ENCODE measurements at places on chromosomes 7 and 10.

- DNase-seq = peak; percentile 61
These were observed 18.2 kb downstream of the WAC start for GRCh38 chr10:28551086-28551485.

DNA sequence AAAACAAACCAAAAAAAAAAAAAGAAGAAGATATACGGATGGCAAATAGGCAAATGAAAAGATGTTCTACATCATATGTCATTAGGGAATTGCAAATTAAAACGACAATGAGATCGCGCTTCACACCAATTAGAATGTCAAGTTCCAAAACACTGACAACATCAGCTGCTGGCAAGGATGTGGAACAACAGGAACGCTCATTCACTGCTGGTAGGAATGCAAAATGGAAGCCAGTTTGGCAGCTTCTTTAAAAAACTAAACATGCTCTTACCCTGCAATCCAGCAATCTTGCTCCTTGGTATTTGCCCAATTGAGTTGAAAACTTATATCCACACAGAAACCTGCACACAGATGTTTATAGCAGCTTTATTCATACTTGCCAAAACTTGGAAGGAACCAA is 34.8 kb downstream of the CALML5 start:
- no peak for DNase-seq

DNA sequence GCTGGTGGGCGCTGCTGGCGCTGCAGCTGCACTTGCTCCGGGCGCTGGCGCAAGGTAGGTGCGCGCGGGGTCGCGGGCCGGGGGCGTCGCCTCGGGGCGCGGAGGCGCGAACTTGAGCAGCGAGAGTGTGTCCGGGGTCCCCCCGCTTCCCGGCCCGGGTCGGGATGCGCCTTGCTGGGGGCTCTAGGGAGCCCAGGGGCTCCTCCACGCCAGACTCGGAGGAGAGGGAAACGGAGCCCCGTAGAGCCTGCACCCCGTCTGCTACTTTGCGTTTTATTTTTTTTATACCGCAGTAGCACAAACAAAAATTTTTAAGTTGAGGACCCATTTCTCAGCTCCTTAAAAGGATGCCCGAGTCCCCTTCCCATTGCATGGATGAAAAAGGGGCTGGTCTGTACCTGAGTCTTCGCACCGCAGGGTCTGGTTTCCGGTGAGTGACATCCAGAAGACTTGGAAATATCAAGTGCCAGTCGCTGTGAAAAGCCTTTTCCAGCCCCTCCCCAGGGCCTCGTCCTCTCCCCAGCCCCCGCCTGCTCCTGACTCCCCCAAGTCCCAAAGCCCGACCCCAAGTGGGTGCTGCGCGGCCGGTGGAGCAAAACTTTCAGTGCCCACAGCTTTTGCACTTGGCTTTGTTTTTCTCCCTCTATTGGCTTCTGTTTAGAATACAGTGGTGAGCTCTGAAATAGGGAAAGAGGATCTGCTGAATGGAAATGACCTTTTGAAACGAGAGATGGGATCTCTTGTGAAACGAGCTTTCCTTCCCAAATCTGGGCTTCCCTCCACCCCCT is 973 bp downstream of the SDK1 start:
- peak; percentile 50 for DNase-seq

GRCh38 chr7:42236266-42236975 is 588 bp downstream of the GLI3 start:
- no peak for DNase-seq

DNA sequence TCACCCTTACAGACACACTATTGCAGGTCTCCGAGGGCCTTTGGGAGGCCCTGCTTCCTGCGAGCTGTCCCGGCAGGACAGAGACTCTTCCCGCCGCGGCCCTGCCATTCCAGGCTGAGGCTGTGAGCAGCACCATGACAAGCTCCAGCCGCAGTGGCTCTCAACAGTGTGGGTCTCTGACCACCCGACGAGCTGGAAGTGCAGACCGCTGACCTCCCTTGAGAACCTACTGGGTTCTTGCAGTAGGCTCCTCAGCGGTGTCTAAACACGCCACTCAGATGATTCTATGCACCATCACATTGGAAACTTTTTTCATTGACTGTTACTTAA is 303.4 kb downstream of the WDR37 start:
- DNase-seq = no peak

DNA sequence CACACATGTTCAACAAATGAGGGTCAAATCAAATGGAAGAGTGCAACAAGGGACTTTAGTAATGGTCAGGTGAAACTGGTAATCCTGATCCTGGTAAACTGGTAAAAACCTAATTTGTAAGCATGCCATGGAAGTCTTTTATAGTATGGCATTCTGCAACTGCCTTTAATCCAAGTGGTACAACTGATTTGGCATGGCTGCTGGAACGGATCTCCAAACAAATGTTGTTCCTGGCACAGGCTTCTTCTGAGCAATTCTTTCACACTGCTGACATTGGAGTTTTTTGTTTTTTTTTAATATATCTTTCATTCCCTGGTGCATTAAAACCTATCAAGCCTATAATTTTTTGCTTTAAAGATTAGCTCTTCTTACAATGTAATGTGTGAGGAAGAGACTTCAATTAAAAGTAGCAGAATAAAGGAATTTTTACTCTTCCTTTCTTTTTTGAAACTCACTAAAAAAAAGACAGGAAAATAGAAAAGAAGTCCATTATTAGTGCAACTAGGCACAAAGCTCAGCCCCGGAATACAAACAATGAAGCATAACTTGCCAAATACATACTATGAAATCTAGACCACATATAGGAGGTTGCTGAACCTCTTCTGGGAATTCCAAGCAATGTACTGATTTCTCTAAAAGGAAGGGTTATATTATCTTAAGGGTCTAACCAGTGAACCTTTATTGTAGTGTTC is 79.3 kb upstream of the OIT3 start:
- no peak for DNase-seq

DNA sequence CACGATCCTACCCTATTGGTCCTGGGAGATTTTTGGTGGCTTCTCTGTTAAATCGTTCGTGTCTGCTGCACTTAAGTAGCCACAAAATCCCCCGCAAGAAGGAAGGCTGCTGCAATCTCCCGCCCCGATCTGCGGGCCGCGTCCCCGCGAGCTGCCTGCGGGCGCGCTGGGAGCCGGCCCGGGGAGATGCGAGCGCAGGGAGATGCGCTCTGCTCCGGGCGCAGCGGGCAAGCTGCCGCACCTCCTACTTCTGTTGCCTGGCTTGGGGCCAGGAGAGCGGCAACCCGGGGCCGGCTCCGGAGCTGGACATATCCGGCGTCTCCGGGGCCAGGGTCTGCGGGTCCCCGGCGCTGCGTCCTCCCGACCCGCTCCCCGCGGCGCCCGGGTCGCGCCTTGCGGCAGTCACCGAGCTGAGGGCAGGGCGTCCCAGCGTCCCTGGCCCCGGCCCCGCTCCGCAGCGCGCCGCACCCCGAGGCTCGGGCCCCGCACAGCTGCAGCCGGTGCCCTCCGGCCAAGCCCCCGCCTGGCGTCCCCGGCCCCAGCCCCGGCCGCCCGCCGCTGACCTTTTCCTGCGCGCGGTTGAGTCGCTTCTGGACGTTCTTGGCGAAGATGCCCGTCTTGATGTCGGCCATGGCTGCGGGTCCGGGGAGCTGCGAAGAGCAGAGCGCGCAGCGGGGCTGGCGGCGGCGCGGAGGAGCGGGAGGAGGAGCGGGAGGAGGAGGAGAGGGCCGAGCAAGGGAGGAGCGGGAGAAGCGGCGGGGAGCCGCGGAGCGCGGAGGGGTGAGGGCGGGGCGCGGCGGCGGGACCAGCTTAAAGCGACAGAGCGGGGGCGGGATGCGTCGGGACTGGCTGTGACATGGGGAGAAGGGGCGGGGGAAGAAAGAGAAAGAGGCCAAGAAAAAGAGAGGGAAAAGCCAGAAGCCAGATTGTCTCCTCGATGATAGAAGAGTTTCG is at the start of gene AMPH:
AMPH (minus strand) TSS at position 654 of the 954 bp plus-strand sequence; CDS start at position 632, 22 bp downstream.
- DNase-seq = no peak

DNA sequence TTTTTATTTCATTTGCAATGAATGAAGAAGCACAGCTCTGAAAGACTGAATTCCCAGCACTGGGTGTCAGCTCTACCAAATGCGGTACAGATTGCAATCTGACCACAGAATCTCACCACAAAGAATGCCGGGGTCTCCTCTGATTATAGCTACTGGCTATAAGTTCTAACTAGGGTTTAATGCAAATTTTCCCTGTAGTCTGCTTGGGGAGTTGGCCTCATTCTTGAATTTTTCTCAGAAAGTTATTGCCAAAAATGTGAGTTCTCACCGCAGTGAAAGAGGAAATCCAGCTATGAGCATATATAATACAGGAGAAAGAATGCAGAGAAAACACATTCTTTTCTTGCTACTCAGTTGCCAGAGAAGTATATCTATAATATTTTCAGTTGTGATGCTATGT is 1255.7 kb upstream of the LRRTM3 start:
- DNase-seq = no peak

DNA sequence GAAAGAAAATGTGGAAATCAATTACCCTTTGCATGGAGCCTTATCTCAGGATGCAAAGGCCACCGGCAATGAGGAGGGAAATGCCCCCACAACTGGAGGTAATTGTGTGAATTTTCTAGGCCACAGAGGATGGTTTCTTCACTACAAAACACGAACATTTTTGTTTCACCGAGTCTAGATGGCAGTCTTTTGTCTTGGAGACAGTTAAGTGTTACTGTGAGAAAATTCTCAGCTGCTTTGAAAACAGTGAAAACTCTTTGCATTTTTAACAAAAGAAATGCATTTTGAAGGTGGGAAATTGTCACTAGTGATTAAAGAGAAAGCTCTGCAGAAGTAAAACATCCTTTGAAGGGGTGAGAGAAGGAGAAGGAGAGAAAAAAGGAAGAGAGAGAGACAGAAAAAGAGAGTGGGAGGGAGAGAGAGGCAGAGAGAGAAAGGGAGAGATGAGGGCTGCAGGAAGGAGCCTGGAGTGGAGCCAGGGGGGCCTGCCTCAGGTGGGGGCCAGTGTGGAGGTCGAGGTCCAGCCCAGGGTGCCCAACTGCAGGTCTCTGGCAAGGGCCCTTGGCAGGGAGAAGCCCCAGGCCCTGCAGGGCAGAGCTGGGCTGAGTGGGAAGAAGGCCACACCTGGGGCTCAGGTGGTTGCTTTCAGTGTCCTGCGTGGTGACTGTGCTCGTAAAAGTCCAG is 261.4 kb downstream of the ADARB2 start:
- DNase-seq = no peak

- DNase-seq = no peak
These were observed 73.6 kb upstream of the NEBL start for GRCh38 chr10:20970708-20971107.

- no peak for DNase-seq
These were observed 3.5 kb downstream of the LOXL4 start for GRCh38 chr10:98264378-98265065.

- peak; percentile 75 for DNase-seq
These were observed 17.0 kb upstream of the SFR1 start for GRCh38 chr10:104104926-104105325.

DNA sequence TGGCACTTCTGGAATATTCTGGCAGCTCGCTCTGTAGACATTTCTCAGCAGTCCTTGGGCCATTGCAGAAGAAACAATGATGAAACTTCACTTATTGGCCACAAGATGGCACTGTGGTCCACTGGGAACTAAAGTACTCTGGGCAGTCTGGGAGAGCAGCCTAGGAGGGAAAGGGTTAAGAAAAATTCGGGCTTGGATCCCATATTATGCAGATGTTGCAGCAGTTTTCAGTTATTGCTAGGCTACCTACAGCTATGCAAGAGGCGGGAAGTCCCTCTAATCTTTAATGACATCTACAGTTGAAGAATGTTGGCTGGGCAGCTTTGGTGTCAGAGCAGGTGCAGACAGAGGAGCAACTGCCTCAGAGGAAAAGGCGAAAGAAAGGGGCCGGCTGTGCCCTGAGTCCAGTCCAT is 201.7 kb upstream of the PRSS58 start:
- DNase-seq = peak; percentile 58

- DNase-seq = no peak
These were observed 88.1 kb upstream of the RSU1 start for GRCh38 chr10:16905320-16905719.

DNA sequence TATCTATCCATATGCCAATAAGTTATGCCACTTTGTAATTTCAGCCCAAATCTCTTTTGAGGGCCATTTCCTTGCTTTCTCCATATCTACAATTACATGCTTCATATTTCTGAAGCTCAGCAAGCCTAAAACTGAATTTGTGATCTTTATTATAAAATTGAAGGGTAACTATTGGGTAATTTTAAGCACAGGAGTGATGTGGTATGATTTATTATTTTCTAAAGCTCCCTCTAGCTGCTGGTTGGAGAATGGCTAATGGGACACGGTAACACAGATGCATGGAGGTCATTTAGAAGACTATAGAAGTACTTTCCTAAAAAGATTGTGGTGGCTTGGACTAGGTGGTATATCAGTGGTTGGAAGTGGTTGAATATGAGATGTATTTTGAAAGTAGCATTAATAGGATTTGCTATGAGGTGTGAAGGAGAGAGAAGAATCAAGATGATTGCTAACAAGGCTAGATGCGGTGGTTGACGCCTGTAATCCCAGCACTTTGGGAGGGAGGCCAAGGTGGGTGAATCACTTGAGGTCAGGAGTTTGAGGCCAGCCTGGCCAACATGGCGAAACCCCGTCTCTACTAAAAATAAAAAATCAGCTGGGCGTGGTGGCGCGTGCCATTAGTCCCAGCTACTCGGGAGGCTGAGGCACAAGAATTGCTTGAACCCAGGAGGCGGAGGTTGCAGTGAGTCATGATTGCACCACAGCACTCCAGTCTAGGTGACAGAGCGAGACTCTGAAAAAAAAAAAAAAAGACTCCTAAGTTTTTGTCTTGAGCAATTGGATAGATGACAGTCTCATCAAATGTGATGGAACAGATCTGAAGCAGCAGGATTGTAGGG is 13.9 kb downstream of the KLHDC10 start:
- DNase-seq = no peak

- no peak for DNase-seq
These were observed 206.9 kb downstream of the PTEN start for GRCh38 chr10:88070080-88070880.

- DNase-seq = no peak
These were observed 475.1 kb downstream of the PARD3 start for GRCh38 chr10:34339816-34340553.

GRCh38 chr7:12926206-12926605 is 238.8 kb downstream of the ARL4A start:
- DNase-seq = no peak

DNA sequence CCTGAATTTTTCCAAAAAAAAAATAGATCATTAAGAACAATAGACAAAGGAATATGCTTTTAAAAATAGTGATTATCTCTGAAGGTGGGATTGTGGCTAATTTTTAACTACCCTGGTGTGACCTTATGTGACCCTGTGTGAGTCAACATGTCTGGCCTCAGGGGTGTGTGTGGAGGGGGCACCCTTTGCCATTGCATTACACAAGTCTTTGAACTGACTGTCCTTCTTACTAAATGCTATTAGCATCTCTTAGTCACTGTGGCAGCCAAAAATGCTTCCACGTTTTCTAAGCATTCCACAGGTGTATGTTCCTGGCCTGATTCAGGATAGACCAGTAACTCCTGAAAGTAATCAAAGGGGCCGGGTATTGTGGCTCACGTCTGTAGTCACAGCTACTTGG is 175.4 kb downstream of the MGMT start:
- DNase-seq = peak; percentile 94

DNA sequence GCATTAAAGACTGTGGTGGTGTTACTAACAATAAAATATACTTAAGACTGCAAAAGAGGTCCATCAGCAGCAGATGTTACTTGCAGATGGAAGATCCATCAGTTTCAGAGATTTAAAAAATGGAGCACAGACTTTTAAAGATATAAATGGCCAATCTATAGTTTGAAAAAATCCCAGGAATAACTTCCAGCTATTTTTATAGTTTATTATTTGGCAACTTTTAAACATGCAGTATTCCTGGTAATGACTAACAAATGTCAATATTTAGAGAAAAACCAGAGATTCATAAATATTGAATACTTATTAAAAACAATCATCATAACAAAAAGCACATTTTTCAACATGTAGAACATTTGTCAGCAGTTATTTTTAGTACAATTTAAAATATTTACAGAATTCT is 30.7 kb downstream of the RTKN2 start:
- no peak for DNase-seq

All from renal cortical epithelial cell (primary cell).